Stimulated activated CD8-positive, alpha-beta memory T cell treated with anti-CD3 and anti-CD28 coated beads, Interleukin-7, amount 100 ng/mL, for 1 hour (primary cell): ENCODE measurements at places on chromosomes 4 and X.

GRCh38 chr4:138644322-138644721, 371.3 kb upstream of the NOCT start:
- DNase-seq = no peak

GRCh38 chrX:129039176-129039575, 484.1 kb downstream of the SMARCA1 start:
- no peak for DNase-seq

DNA sequence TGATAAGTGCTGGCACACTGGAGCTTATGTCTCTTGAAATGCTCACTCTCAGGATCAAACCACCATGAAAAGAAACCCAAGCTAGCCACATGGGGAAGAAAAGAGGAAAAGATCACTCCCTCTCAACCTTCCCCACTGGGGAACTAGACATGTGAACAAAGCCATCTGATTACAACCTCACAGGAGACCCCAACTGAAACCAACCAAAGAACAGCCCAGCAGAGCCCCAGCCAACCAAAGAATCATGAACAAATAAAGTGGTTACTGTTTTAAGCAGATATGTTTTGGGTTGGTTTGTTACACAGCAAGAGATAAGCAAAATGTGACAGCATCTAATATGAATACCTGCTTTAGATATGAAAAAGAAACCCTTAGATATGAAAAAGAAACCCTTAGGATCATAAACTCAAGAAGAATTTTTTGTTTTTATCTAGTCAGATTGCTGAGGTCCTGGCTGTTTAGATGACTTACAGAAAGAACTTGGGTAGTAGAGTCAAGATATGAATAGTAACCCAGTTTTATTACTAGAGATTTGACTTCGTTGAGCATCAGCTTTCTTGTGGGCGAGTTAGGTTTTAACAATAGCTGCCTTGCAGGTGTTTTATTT, 23.7 kb upstream of the TLR7 start:
- DNase-seq = no peak

DNA sequence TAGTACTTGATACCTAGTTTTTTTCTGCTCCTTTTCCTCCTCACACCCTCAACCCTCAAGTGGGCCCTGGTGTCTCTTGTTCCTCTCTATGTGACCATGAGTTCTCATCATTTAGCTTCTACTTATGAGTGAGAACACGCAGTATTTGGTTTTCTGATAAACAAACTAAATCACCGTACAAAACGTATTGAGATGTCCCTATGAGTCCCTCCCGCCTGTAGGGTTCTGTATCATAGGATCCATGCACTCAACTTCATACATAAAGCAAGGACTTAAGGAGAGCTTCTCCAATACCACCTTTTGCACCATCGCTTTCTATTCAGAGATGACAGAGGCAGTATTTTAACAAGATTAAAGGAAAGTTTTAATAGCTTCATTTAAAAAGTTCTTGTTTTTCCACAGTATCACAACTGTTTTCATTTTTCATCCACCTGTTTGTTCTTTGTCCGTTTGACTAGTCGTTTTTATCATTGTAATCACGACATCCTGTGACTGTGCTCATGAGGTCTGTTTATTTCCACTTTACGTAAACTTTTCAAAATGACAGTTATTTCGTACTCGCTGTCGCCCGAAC, 457 bp upstream of the RAB9A start:
- DNase-seq = no peak

DNA sequence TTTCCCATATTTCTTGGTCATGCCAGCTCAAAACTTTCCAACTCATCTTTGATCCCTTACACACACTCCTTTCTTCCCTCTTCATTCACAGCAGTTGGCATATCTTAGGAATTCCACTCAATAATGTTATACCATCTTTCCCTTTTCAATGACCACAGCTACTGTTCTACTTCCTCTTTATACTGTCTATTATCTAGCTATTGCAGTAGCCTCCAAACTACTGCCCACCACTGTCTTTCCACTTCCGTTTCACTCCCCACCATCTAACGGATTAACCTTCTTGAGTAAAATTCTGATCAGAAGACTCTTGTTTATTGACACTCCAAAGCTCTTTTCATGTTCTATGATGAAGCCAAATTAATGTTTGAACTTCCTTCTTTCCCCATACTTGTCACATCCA, 55.8 kb downstream of the ADAMTS3 start:
- no peak for DNase-seq

DNA sequence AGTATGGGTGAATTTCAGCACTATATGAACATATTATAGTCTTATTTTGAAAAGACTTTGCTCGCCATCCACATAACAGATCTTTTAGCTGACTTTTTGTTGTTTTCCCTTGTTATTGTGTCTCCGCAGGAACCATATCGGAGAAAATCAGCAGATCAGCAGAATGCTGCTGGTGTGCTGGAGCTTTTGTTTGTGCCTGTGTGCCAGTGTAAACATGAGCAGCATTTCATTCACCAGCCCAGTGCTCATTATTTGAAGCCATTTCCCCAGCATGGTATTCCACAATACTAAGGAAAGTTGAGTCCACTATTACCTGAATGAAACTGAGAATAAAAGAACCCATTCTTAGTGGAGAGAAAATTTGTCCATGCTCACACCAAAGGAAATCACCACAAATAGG, 261.8 kb upstream of the ARX start:
- no peak for DNase-seq

DNA sequence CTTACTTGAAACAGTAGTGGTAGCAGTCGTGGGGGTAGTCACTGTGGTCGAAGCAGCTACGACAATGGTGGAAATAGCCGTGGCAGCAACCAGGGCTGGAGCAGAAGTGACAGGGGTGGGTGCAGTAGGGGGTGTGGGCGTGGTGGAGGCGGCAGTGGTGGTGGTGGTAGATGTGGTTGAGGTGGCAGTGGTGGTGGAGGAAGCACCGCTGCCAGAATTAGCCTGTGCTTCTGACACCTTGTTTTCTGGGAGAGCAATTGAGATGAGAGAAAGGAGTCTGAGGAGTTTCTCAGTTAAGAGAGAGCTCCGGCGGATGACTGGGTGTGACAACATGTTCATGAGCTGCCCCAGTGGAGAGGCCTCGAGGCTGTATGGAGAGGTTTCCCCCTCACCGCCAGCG, 113.5 kb upstream of the HSD17B10 start:
- no peak for DNase-seq

GRCh38 chr4:142563682-142564291, 282.3 kb downstream of the INPP4B start:
- no peak for DNase-seq

GRCh38 chr4:44320833-44321232, 127.8 kb downstream of the KCTD8 start:
- no peak for DNase-seq

- DNase-seq = no peak
These were observed 780.9 kb downstream of the ARAP2 start for GRCh38 chr4:35463251-35463952.
